ENCODE measurements at places on chromosomes 7 and 10.

DNA sequence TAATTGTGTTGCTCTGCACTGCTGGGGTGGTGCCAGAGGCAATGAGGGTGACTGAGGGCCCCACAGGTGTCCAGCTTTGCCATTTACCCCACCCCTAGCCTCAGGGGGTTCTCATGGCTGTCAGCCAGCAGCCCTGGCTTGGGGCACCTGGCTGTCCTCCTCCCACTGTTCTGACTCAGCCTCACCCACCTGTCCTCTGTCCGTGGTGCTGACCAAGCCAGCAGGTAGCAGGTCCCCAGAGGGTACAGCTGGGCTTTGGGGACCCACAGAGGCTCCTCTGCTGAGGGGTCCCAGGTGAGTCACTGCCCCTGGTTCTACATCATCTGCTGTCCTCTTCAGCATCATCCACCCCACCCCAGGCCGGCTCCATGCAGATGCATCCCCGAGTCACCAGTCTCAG, 32.2 kb upstream of the ZNF716 start:
- no peak for DNase-seq

GRCh38 chr10:13462551-13462950, 66.3 kb downstream of the BEND7 start:
- DNase-seq, result no peak

- DNase-seq, result no peak
Measured at GRCh38 chr7:151505433-151505832, 14.3 kb downstream of the RHEB start.

DNA sequence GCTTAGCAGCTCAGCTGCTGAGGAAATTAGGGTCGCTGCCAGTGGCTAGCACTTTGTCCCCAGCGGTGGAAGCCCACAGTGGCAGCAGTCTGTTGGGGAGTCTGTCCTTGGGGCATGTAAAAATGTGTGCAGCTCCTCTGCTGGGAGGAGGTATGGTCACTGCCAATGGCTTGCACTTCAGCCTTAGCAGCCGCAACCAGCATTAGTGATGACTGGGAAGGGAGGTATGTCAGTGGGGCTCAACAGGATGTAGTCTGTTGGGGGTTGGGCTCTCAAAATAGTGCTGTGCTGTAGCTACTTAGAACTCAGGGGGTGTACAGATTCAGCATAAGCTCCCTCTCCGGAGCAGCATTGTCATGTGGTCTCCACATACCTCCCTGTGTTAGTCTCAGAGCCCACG, 189.9 kb downstream of the ZEB1 start:
- DNase-seq, result no peak

- DNase-seq, result no peak
Measured at GRCh38 chr7:130919316-130920103, 185.5 kb upstream of the KLF14 start.

DNA sequence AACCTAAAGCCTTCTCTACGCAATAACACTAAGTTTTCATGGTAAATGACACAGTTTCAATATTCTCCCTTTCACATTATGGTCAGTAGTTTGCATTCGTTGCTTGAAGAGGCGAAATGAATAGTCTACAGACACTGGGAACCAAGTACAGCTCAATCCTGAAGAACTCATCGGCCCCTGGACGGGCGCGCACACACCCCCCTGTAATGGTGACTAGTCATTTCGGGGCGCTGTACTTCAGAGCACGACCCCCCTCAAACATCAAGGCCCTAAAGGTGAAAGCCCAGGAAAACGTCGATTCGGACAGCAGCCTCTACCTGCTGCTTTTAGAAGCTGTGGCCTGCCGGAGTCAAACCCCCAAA, 1.0 kb downstream of the NT5C2 start:
- no peak for DNase-seq

- no peak for DNase-seq
Measured at GRCh38 chr7:80779456-80779855, 139.4 kb downstream of the SEMA3C start.

DNA sequence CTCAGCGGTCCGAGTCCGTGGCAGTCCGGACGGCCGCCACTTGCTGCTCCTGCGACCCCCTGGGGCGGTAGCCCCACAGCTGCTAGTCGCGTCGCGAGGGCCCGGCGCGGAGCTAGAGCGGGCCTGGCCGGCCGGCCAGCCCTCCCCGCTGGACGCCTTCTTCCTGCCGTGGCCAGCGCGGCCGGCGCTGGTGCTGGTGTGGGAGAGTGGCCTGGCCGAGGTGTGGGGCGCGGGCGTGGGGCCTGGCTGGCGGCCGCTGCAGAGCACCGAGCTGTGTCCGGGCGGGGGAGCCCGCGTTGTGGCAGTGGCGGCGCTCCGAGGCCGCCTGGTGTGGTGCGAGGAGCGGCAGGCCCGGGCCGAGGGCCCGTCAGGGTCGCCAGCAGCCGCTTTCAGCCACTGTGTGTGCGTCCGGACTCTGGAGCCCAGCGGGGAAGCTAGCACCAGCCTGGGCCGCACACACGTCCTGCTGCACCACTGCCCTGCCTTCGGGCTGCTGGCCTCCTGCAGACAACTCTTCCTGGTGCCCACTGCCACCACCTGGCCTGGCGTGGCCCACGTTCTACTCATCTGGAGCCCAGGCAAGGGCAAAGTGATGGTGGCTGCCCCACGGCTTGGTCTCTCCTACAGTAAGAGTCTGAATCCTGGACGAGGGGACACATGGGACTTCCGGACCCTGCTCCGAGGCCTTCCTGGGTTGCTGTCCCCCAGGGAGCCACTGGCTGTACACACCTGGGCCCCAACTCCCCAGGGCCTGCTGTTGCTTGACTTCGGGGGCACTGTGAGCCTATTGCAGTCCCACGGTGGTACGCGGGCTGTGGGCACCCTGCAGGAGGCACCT, 631 bp downstream of the HPS6 start:
- peak; percentile 58 for DNase-seq

Measured in endothelial cell (in vitro differentiated cells).